ENCODE measurements at places on chromosomes 11 and 22.
A peak's percentile ranks its signal among the peaks of the same experiment; 100 is the strongest.

DNA sequence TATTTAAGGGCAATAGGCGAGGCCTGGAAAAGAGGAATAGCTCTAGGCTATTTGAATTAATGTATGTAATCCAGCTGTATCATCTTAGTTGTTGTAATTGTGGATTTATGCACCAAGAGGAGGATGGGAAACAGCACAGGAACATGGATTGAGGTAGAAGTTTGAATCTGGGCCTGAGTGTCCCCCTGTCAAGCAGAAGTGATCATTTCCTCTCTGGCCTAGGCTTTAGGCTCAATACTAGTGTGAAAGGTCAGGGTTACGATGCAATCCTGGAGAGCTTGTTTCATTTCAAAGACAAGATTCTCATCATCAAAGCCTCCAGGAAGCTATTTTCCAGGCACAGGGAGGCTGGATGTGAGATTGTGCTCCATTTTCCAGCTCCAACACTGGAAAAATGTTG lies 77.9 kb upstream of the HSD17B12 start:
- no peak for DNase-seq

- DNase-seq: peak; percentile 32
Measured at GRCh38 chr22:23522623-23523251, 57.4 kb downstream of the IGLL1 start.

DNA sequence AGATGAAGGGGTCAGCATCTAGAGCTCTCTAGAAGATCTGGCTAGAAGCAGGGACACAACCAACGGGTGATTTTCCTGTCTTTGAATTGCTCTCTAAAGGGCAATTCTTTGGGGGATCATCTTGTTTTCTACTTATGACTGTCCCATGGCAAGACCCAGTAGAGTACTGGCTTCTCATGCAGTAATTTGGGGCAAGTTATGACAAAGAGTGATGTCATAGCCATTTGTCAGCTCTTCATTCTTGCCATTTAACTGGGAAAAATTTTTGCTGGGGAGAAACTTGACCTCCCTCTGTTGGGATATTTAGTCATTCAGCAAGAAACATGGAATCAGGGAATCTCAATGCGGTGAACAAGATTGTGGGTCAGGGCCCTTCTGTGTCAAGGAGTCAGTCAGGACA lies 80.4 kb downstream of the SLC1A2 start:
- no peak for DNase-seq

DNA sequence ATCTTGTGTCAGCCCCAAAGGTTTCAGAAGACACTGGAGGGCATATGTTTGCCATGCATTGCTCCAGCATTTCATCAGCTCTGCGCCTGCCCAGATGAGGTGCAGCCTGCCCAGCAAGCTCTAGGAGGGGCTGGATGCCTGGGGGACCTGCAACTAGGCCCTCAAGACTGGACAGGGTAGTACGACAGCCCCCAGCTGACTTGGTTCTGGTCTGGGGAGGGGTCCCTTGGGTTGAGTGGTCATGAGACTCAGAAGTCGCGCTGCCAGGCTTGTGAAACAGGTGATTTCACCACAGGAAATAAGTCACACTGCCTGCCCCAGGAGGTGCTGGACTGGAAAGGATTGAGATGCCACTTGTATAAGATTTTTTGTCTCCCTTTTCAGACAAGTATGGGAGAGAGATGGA lies 23.4 kb downstream of the TPBGL start:
- DNase-seq: no peak

- no peak for DNase-seq
Measured at GRCh38 chr11:100010393-100010792, 676.7 kb upstream of the ARHGAP42 start.

- no peak for DNase-seq
Measured at GRCh38 chr11:20739107-20739506, 69.7 kb downstream of the NELL1 start.

DNA sequence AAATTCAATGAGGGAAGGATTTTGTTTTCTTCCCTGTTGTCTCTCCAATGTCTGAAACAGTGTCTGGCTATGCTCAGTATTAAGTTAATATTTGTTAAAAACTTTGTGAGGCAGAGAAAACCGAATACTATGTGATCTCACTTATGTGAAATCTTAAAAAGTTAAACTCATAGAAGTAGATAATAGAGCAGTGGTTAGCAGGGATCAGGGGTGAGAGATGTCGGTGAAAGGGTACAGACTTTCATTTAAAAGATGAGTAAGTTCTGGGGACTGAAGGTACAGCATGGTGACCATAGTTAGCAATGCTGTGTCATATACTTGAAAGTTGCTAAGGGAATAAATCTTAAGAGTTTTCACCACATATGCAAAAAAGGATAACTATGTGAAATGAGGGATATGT lies 244.6 kb downstream of the AASDHPPT start:
- no peak for DNase-seq

DNA sequence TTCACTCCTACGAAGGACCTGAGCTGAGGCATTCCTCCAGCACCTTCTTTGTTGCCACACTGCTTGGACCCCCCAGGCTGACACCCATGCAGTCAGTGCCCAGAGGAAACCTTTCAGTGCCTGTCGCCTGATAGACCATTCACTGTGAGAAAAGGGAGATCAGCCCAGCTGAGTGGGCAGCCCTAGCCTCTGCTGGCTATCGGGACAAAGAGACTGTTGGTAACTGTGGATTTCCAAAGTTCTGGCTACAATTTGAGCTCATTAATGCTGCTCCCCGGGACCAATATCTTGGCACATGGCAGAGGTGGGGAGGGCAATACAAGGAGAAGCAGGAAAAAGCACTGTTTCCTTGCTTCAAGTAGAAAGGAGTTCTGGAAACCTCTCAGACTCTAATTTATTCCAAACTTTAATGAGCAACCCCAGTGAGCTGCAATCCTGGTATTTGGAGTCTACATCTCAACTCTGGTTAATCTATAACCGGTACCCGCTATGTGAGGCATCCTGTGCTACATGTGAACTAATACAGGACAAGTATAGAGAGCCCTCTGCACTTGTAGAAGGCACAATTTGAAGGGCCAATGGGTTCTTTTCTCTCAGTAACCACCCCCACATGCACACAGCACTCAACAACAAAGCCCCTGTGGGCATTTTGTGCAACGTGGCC lies 200.7 kb upstream of the NCAM1 start:
- DNase-seq: no peak

DNA sequence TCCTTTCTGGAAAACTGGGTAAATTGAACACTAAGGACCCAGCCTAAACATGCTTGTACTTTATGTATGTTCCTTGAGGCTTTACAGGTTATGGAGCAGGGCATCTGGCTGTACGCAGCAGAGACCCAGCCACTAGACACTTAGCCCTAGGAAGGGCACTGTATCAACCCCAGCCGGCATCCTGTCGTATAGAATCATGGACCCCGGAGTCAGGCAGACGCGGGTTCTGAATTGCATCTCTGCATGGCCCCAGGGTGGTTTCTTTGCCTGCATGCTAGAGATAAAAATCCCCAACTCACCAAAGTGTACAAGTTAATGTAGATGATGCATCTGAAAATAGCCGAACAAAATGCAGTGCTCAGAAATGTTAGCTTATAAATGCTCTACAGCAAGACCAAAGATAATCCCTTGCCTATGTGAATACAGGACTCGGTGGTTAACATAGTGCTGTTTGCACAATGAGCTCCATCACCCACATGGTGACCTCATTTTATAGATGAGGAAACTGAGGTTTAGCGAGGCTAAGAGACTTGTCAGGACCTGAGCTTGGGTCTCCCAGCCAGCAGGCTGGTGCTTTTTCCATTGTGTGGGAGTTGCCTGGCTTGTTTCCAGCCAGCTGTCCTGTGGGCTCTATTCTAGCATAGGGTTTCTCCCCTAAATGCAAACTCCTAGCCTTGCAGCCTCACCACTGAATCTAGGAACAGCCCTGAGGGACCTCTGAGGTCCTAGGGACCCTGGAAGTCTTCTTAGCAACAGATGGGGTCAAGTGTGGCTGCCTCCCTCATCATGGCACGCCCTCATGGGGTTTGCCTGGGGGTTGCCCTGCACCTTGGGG lies 7.3 kb downstream of the CD6 start:
- DNase-seq: no peak

DNA sequence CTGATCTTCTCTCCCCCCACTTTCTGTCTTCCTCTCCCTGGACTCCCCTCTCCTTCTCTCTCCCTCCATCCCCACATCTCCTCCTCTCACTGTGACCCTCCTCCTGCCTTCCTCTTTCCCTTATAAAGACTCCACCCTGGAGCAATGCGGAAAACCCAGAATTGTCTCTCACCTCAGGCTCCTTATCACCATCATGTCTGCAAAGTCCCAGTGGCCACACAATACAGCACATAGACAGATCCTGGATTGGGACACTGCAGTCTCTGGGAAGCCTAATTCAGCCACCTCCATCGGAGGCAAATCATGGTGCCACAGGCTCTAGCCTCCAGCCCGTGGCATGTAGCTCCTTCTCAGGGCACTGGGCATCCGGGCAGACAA lies 2.7 kb downstream of the RFPL2 start:
- no peak for DNase-seq

- no peak for DNase-seq
Measured at GRCh38 chr11:113446112-113446511, 29.1 kb downstream of the DRD2 start.

- DNase-seq: no peak
Measured at GRCh38 chr11:57353446-57353845, 15.3 kb downstream of the P2RX3 start.

DNA sequence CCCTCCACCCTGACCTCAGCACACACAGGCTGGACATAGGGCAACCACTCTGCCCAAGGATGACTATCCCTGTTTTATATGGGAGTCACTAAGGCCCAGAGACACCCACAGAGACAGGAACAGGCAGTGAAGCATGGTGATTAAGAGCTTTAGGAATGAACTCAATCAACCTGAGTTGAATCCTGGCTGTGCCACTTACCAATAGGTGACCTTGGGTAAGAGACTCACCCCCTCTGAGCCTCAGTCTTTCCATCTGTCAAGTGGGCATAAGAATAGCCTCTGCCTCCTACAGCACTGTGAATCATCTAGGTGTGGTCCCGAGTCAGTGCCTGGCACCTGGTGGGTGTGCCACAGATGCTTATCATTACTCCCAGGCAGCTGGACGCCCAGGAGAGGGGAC lies 6.8 kb downstream of the CRYBB1 start:
- no peak for DNase-seq

- no peak for DNase-seq
Measured at GRCh38 chr11:68016161-68016903, 6.2 kb downstream of the ALDH3B1 start.

- peak; percentile 19 for DNase-seq
Measured at GRCh38 chr11:59668188-59668949, 468 bp downstream of the PATL1 start.

GRCh38 chr11:82085493-82085892 lies 648.2 kb downstream of the FAM181B start:
- no peak for DNase-seq

- DNase-seq: peak; percentile 23
Measured at GRCh38 chr11:65060913-65061408, 2.6 kb upstream of the NAALADL1 start.

GRCh38 chr22:40648386-40648785 lies 11.9 kb upstream of the MRTFA start:
- no peak for DNase-seq

GRCh38 chr11:87440076-87440770 lies 402.5 kb downstream of the TMEM135 start:
- DNase-seq: no peak

GRCh38 chr11:105719073-105719822 lies 109.4 kb downstream of the GRIA4 start:
- peak; percentile 47 for DNase-seq

GRCh38 chr11:56922421-56922820 lies 66.3 kb upstream of the OR5AK2 start:
- no peak for DNase-seq

GRCh38 chr11:14914536-14914935 lies 22.5 kb upstream of the CYP2R1 start:
- DNase-seq: no peak

DNA sequence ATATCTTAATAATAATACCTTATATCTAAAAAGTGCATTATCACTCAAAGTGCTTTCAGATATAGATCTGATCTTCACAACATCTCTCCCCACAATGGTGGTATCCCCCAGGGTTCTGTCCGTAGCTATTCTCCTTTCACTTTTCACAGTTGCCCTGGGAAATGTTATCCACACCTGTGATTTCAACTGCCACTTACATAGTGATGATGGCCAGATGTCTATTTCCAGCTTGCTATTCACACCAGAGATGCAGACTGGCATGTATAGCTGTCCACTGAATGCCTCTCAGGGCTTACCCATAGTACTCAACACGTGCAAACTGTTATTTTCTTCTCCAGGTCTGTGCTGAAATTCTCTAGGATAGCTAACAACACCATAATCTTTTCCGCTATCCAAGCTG lies 724.7 kb downstream of the DLG2 start:
- DNase-seq: no peak

GRCh38 chr11:97607291-97608000 lies 1217.6 kb downstream of the JRKL start:
- no peak for DNase-seq

GRCh38 chr11:133181066-133181465 lies 351.2 kb downstream of the OPCML start:
- DNase-seq: no peak

GRCh38 chr11:130188585-130189347 lies 29.2 kb downstream of the ST14 start:
- no peak for DNase-seq

- no peak for DNase-seq
Measured at GRCh38 chr11:15711311-15711710, 596.6 kb downstream of the INSC start.

DNA sequence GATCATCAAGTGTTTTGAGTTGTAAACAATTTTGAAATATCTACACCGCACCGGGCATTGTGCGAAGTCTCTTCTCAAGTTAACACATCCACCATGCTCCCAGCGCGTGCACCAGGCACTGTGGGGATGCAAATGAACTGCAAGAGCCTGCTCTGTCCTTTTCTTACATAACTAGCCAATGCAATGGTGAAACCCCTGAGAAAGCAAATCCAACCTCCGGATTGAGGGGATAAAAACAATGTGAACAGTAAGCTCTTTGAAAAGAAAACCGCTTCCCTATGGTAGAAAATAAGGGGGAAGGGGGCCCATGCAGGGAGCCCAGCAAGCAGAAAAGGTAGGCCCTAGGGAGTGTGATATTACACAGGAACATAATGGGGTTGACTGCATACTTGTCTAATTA lies 274.9 kb upstream of the MPPED2 start:
- DNase-seq: no peak

GRCh38 chr11:13955971-13956421 lies 6.5 kb upstream of the SPON1 start:
- peak; percentile 81 for DNase-seq

DNA sequence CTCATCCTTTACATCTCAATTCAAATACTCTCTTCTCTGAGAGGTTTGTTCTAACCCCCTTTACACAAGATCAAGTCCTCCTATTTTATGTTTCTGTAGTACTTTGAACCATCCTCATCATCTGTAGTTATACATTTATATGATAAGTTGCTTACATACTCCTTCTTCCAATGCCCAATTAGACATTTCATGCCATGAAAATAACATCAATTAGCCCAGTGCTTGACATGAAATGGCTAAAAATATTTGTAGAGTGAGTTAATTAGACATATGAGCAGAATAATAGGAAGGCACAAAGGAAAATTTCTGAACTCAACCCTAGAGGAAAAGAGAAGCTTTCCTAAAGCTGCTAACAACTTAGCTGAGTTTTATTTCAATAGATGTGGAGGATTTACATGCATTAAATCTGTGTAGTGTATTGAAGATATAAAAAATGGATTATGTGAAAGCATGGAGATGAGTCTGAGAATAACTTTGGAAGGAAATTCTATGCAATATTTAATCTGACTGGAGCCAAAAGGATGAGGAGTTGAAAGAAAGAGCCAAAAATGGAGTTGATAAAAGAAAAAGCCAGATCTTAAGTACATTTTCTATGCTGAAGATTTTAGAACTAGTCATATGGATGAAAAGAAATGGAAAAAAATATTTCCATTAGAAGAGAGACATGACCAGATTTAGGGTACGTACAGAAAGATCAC lies at the start of gene OR56A1:
Gene OR56A1 (minus strand): TSS at position 51 of the 698 bp plus-strand sequence. CDS start 3,066 bp downstream, outside the sequence.
- DNase-seq: no peak

- DNase-seq: no peak
Measured at GRCh38 chr22:27949421-27949820, 30.4 kb upstream of the PITPNB start.
